PC-3 (cell line): ENCODE measurements at places on chromosomes 13 and 19. TPM values are rescaled to one million over a fixed set of nuclear protein-coding genes. Genes with fewer than 3 reads are reported as not detected.
A peak's percentile ranks its signal among the peaks of the same experiment; 100 is the strongest.

GRCh38 chr13:29514720-29515310 lies 80.7 kb downstream of the SLC7A1 start:
- no peaks in the 10 kb centered on the region for H3K27me3 ChIP-seq
- peaks cover 18% of the 10 kb centered on the region; the same call in 1 of the 2 replicates for H3K36me3 ChIP-seq
- 0 out of 2 replicates have a peak, but pooled peaks cover 6% of the 10 kb centered on the region for H3K4me1 ChIP-seq
- no peak overlapping the region for H3K27ac ChIP-seq
- DNase-seq, result no peak

GRCh38 chr19:42206871-42207755 lies 10.4 kb downstream of the DEDD2 start:
- peaks cover 28% of the 10 kb centered on the region for H3K4me1 ChIP-seq
- H3K36me3 ChIP-seq, result peaks cover 24% of the 10 kb centered on the region
- H3K27me3 ChIP-seq, result no peaks in the 10 kb centered on the region
- no peak overlapping the region; the same call in 1 of the 2 replicates for H3K4me3 ChIP-seq
- peak; percentile 88 for DNase-seq

Gene RETN
- not detected in 2 replicates for total RNA-seq

- no peaks in the 10 kb centered on the region for H3K27me3 ChIP-seq
- peak overlapping the region; percentile 64 for H3K4me3 ChIP-seq
Observed at GRCh38 chr13:114064450-114065140, 67.8 kb downstream of the RASA3 start.

Gene FSD1
- total RNA-seq, result 8.7 and 11.3 TPM in 2 replicates

Gene GRK1
- not detected in 2 replicates for total RNA-seq

- H3K4me1 ChIP-seq, result no peaks in the 10 kb centered on the region
- H3K36me3 ChIP-seq, result no peaks in the 10 kb centered on the region
- no peak overlapping the region for H3K4me3 ChIP-seq
- no peaks in the 10 kb centered on the region for H3K27me3 ChIP-seq
Observed at GRCh38 chr19:8626842-8627241, 3.6 kb upstream of the NFILZ start.

- H3K4me1 ChIP-seq, result no peaks in the 10 kb centered on the region
- no peak for DNase-seq
- H3K27me3 ChIP-seq, result peaks cover 40% of the 10 kb centered on the region
- no peak overlapping the region for H3K27ac ChIP-seq
Observed at GRCh38 chr19:51559240-51559639, 11.8 kb upstream of the ZNF175 start.

DNA sequence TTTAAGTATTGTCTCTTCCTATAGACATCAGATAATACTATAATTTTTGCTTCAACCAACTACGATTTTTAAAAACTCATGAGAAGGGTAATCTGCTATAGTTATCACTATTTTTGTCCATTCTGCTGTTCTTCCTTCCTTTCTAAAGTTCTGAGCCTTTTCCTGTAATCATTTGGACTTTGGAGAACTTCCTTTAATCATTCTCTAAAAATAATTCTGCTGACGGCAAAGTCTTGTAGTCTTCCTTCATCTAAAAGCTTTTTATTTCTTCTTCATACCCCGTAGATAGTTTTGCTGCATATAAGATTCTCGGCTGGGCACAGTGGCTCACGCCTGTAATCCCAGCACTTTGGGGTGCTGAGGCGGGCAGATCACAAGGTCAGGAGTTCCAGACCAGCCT lies 5.1 kb upstream of the FCGBP start:
- DNase-seq, result no peak
- no peaks in the 10 kb centered on the region for H3K36me3 ChIP-seq
- no peak overlapping the region for H3K4me3 ChIP-seq
- H3K4me1 ChIP-seq, result peaks cover 4% of the 10 kb centered on the region; the same call in 1 of the 2 replicates
- H3K27ac ChIP-seq, result no peak overlapping the region
- H3K27me3 ChIP-seq, result no peaks in the 10 kb centered on the region

DNA sequence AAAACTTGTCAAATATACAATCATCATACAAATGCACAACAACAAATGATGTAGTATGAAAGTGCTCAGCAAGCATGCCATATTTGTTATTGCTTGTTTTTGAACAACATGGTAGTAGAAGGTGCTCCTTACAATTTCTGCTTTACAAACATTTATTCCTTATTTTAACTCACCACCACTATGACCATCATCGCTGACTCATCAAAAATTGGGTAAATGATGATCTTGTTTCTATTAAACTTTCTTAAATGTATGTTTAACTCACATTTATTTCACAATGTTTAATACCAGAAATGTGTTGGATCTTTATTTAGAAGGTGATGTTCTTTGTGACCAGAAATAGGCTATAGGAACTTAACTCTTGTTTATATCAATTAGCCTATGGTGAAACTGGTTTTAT lies 45.5 kb downstream of the KCNRG start:
- no peak overlapping the region for H3K4me3 ChIP-seq
- no peak overlapping the region for H3K27ac ChIP-seq
- H3K4me1 ChIP-seq, result no peaks in the 10 kb centered on the region
- H3K36me3 ChIP-seq, result peaks cover 10% of the 10 kb centered on the region; the same call in 1 of the 2 replicates
- no peak for DNase-seq

DNA sequence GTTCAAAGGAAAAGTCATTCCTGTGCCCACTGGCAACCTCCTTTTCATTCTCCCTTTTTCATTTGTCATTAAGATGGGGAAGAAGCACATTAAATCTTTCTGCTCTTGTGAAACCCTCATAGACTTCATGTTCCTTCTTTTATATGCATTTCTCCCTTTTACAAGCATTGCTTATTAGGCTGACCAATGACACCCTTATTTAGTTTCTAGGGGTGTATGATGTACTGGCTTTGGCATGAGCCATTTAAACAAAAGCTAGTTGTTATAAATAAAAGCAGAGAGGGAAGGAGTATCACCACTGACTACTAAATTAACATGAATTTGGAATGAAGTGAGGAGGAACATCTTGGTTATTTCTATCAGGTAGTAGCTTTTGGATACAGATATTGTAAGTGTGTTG lies 68.2 kb upstream of the PCDH9 start:
- no peaks in the 10 kb centered on the region for H3K36me3 ChIP-seq
- DNase-seq, result no peak
- H3K4me3 ChIP-seq, result no peak overlapping the region
- H3K27me3 ChIP-seq, result no peaks in the 10 kb centered on the region
- no peak overlapping the region for H3K27ac ChIP-seq

DNA sequence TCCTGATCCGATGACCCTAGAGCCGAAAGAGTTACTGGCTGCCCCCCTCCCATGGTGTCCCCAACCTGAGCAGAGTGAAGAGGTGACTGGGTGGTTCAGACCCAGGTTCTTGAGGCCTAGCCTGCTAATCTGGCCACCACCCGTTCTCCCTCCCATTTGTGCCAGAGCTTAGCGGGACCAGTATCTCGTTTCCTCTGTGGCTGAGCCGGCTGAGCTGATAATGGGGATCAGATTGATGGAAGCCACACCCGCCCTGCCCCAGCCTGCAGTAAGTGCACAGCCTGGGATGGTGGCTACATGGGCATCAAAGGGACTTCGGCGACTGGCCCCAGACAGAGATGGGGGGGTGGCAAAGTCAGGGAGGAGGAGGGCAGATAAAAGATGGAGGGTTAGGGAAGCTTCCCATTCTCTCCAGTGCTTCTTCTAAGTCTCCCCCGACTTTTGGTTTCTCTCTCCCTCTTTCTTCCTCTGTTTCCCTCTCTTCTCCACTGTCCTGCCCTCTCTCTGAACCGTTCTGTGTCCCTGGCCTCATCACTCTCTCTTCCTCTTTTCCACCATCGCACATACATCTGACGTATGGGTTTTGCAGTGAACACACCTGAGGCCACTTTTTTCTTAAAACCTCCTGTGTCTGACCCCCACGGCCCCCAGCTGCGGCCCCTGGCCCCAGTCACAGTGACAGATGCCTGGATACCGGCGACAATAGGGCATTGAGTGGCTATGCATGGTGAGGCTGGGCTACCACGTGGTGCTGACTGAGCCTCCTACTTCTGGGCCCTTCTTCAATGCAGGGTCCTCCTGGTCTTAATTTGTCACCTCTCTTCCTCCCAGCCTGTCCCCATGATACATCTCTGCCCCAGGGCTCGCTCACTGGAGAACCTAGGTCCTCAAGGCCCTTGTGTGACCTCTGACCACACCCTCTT lies 2.4 kb downstream of the ELAVL3 start:
- no peak overlapping the region for H3K4me3 ChIP-seq
- H3K27me3 ChIP-seq, result peaks cover 14% of the 10 kb centered on the region; the same call in 1 of the 2 replicates
- no peak overlapping the region for H3K27ac ChIP-seq
- no peaks in the 10 kb centered on the region for H3K36me3 ChIP-seq
- no peak for DNase-seq
